ENCODE measurements at places on chromosomes 12 and 14. TPM values are rescaled to one million over a fixed set of nuclear protein-coding genes. Genes with fewer than 3 reads are reported as not detected.

DNA sequence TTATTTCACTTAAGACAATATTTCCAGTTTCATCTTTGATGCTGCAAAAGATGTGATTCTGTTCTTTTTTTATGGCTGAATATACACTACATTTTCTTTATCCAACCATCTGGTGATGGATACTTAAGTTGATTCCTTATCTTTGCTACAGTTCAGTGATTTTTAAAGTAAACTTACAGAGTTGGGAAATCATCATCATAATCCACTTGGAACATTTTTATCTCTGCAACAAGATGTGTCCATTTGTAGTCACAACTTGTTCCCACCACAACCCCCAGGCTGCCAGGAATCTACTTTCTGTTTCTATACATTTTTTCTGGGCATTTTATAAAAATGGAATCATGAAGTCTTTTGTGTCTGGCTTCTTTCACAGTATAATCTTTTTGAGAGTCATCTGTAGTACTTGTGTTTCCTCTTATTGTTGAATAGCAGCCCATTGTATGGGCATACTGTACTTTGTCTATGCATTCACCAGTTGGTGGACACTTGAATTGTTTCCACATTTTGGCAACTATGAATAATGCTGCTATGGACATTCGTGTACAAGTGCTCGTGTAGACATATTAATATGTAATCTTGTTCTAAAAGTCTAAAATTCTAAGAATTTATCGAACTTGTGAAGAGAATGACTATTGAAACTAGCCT is 212.5 kb upstream of the DDHD1 start:
- no peaks in the 10 kb centered on the region for H3K27me3 ChIP-seq
- no peak for DNase-seq
- H3K4me1 ChIP-seq: no peaks in the 10 kb centered on the region
- H3K27ac ChIP-seq: no peak overlapping the region

GRCh38 chr12:29041621-29042020 is 107.5 kb upstream of the FAR2 start:
- DNase-seq: no peak
- no peaks in the 10 kb centered on the region for H3K4me1 ChIP-seq
- H3K27me3 ChIP-seq: no peaks in the 10 kb centered on the region
- no peaks in the 10 kb centered on the region for H3K36me3 ChIP-seq
- no peak overlapping the region for H3K27ac ChIP-seq

GLT8D2 gene
- 5.2 TPM for total RNA-seq

- H3K4me3 ChIP-seq: no peak overlapping the region
- no peaks in the 10 kb centered on the region for H3K4me1 ChIP-seq
- H3K27me3 ChIP-seq: no peaks in the 10 kb centered on the region
Observed at GRCh38 chr14:72582582-72582981, 311.3 kb downstream of the DPF3 start.

SMOC1 gene
- 4.2 TPM for total RNA-seq

GRCh38 chr14:102220031-102220430 is 80.3 kb downstream of the WDR20 start:
- H3K27ac ChIP-seq: no peak overlapping the region
- no peak for DNase-seq
- H3K27me3 ChIP-seq: no peaks in the 10 kb centered on the region
- H3K36me3 ChIP-seq: peaks cover 27% of the 10 kb centered on the region
